ENCODE measurements at places on chromosomes 3 and 15.
A peak's percentile ranks its signal among the peaks of the same experiment; 100 is the strongest.

- DNase-seq, result no peak
Observed at GRCh38 chr3:4953119-4953518, 26.1 kb upstream of the BHLHE40 start.

- no peak for DNase-seq
Observed at GRCh38 chr15:58526647-58527192, 94.9 kb downstream of the LIPC start.

DNA sequence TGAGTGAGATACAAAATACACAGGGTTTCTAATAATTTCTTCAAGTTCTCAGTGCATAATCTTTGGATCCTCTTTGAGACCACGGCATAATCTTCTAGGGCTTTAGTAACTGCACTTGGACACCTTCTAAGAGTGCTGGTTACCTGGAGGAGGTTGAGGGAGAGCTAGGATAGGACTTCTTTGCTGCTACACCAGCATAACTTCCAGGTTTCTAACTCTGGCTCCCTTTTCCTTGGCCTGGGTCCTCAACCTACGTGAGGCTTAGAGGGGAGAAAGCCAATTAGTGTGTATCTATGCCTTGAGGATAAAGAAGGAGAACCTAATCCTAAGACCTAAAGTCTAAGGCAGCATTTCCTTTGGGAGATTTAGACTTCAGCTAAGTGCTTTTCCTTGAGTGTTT, 184.8 kb downstream of the LSAMP start:
- no peak for DNase-seq

GRCh38 chr3:85171976-85172375, 213.2 kb downstream of the CADM2 start:
- no peak for DNase-seq

DNA sequence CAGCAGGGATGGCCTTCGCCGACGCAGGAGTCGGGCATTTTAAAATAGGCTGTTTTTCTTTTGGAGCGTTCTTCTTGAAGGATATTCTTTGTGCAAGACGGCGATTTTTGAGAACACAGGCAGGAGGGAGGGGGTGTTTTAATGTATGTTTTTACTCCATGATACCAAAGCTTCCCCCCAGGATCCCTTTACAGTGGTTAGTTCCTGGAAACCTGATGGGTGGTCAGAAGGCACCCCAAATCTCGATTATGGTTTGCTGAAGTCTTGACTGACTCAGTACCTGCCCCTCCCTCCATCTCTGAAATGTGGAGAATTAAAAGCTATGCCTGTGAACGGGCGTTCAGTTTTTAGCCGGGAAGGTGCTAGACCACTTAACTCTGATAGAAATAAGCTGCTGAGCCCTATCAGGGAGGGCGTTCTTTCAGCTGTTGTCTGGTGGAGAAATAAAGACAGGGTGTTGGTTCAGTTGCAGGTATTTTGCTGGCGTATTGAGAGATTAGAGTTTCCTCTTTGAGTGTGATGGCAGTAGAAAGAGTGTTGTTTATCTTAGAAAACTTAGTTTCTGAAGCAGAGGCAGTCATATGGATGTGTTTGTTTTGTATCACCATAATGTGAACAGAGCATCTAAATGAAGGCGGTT, 3.4 kb downstream of the IGF1R start:
- DNase-seq, result peak; percentile 16

Data from CD4-positive, alpha-beta T cell treated with Interleukin-17A for 4 hours (primary cell).